Esophagus squamous epithelium (tissue), 5 donors: ENCODE measurements at places on chromosomes 6 and 20. TPM values are rescaled to one million over a fixed set of nuclear protein-coding genes. Genes with fewer than 3 reads are reported as not detected.

The BPIFA1 gene
- not detected for total RNA-seq

DNA sequence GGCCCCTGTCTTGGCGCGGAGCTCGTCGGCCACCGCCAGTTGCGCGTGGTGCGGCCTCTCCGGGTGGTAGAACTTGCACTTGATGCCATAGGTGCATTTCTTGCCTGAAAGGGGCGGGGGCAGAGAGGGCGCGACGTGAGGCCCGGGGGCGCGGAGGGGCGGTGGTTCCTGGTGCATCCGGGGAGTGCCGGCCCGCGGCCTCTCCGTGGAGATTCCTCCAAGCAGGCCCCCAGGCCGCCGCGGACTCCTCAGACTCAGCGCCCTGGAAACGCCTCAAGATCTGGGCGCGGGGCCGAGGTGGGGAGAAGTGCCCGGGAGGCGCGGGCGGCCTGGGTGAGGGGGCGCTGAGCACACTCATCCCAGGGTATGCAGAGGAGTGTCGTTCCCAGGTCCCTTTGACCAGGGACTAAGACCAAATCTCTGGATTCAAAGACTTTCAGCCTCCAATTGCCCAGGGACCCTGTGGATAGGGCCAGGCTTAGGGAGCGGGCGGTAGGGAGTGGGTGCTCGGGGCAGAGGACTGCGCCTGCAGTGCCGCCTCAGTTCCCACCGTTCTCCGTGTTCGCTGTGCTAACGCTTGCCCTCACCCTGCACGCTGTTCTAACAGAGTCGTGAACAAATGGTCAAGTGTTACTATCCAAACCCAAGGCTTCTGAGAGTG lies 33.3 kb downstream of the ZC3H12D start:
- DNase-seq = no peak

DNA sequence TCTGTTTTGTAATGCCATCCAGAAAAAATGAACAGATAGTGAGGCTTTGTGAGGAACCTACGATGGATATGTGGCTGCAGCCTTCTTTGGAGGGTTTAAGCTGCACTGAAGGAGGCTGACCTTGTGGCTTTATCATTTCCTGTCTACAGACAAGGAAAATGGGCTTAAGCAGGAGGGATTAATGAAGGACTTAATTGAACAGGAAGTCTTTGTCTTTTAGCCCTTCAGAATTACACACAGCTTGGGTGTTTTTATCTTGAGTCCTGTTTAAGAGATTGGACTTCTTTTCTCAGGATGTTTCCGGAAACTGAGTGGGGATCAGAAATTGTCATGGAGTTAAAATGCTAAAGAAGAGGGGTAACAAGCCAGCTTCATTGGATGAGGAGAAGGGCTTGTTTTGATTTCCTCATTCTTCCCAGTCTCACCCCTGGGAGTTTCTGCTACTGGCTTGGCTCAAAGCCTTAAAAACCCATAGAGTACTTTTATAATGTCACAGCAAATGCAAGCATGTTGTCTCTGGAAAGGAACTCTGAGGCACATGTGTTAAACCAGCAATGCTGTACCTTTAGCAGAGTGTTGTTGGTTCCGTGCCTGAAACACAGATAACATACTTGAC lies 193.6 kb downstream of the JARID2 start:
- no peak for DNase-seq

GRCh38 chr6:144179237-144179636 lies 28.9 kb downstream of the STX11 start:
- DNase-seq = no peak

GRCh38 chr6:100468016-100468622 lies 3.4 kb upstream of the SIM1 start:
- no peak for DNase-seq

GRCh38 chr6:136209496-136209895 lies 40.6 kb downstream of the MTFR2 start:
- DNase-seq = no peak

DNA sequence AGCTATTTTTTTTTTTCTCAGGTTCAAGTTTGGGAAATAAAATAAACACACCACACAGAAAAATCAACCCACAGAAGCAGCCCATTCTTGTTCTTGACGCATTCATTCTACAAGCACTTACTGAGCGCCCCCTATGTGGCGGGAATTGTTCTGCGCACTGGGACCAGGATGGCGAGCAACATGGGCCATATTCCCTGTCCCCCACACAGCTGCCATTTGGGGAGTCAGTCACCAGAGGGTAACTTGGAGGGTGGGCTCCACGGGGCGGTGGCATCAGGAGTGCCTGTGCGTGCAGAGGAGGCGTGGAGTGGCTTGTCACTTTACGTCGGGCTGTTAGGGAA lies 185.0 kb upstream of the PDE10A start:
- no peak for DNase-seq

The ADGB gene
- total RNA-seq = not detected

DNA sequence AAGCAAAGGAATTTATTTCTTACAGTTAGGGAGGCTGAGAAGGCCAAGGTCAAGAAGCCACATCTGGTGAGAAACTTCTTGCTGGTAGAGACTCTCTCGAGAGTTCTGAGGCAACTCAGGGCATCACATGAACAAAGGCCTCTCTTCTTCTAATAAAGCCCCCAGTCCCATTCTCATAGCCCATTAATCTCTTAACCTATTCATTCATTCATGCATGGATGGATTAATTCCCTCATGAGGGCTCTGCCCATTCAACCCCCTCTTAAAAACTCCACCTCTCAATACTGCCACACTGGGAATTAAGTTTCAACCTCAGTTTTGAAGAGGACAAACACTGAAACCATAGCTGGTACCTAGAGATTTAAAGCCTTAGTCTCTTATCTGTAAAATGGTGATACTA lies 217.9 kb upstream of the SPTLC3 start:
- DNase-seq = no peak

- DNase-seq = no peak
Measured at GRCh38 chr6:133995296-133995695, 42.3 kb downstream of the TBPL1 start.

GRCh38 chr6:57013521-57013926 lies 33.0 kb upstream of the KIAA1586 start:
- no peak for DNase-seq

The GNRH2 gene
- total RNA-seq = not detected

DNA sequence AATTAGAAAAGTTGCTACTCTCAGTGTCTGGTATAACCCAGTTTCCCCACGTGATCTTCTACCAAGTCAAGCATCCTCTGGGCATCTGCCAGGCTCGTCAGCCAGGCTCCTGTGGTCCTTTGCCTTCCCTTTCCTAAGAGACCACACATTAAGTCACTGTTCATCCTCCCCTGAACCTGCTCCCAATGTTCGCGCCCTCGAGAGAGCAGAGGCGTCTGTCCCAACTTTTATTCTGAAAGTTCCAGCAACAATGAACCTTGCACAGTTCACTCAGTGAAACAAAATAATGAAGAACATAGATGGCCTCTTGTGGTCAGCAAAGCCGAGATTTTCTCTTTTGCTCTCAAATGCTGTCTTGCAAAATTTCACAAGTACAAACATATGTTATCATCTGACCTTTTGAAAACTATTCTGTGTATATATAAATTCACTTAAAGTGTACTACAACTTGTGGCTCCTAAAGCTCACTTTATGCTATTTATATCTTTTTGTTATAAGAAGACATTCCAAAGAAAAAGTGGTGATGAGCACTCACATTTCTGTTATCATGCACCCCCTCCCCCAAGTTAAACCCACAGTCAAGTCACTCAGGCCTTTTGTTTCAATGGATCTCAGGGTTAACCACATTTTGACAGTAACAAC lies 39.2 kb upstream of the NHSL1 start:
- no peak for DNase-seq

The PHF10 gene
- total RNA-seq = 30.9 TPM

- DNase-seq = no peak
Measured at GRCh38 chr6:97668716-97669115, 385.7 kb upstream of the MMS22L start.

DNA sequence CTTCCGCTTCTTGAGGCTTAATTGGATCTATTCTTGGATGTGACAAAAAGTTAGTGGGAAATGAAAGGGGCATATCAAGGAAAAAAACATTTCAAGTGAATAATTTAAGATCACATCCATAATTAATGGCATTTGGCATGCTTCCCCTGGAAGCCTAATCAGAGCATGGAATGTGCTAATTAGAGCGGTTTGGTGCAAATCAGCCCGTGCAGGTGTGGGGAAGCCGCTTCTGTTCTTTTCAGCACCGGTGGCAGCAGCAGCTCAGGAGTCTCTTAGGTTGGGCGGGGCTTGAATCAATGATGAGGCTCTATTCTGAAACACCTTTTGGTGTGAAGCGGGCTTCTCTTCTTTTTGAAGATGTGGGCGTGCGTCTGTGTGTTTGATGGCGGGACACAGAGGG lies 301.2 kb downstream of the LRFN2 start:
- no peak for DNase-seq

GRCh38 chr6:25014369-25014768 lies 78.6 kb upstream of the RIPOR2 start:
- no peak for DNase-seq

DNA sequence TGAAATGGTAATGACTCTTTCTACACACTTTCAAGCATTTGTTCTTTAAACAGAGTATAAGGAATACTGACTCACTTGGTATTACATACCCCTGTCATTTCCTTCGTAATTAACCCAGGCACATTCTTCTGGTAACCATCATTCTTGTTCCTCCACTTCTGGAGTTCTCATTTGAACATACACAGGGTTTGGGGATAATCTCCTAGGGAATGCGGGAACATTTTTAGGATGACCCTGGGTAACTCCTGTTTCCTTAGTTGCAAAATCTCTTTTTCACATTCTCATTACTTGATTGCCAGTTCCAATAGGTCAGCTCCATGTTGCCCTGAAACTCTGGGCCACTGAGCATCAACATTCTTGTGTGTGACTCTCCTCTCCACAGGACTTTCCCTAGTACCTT lies 51.5 kb upstream of the E2F3 start:
- DNase-seq = no peak

The MYLK2 gene
- total RNA-seq = not detected

- DNase-seq = no peak
Measured at GRCh38 chr6:17957086-17957485, 30.3 kb downstream of the KIF13A start.

DNA sequence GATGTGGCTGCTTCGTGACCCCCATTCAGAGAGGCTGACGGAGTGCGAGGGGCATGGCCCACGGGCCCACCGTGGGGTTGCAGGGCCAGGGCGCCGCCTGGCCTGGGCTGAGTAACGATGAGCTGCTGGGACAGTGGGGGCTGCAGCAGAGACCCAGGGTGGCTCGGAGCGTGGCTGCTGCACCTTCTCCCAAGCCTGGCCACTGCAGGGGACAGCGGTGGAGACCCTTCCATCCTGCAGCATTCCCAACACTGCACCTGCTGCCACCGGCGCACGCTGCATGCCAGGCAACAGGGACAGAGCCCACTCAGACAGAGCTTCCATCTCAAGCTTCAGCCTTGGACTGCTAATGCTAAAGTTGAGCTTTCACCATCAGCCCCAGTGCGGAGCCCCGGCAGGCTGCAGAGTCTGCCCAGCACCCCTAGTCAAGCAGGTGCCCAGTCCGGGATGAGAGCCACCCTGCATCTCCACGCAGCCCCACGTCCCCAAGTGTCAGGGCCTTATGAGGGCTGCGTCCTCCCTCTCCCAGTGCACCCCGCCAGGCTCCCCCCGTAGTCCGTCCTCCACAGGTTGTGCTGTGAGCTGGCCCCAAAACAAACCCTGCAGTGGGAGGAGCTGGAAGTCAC lies 89.4 kb upstream of the AFDN start:
- no peak for DNase-seq

- DNase-seq = no peak
Measured at GRCh38 chr6:18269253-18269652, 4.9 kb upstream of the DEK start.

GRCh38 chr6:101445527-101445926 lies 52.0 kb downstream of the GRIK2 start:
- no peak for DNase-seq

DNA sequence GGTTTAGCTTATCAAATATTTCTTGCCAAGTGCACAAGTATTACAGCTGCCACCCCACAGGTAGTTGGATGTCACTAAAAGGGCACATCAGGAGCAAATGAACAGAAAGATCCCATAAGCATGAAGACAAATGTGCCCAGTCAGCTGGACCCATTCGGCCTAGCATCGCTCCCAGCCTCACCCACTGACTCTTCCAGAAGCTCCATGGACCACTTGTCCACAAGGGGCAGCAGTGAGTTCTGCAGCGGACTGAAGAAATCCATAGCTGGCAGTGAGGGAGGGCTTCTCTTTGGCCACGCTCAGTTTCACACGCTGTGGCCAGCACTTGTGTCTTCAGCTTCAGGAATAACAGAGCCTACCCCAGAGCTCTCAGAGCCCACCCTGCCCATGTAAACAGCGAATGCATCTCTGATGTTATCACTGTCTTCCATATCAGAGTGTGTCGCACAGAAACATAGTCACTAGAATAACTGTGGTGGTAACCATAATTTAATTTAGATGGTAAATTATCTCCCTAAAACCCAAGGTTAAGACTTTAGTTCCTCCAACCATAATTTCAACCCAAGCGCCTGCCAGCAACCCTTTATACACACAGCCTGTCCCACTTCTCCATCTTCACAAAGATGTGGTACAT lies 15.8 kb downstream of the CGA start:
- DNase-seq = no peak

The CDSN gene
- not detected for total RNA-seq

DNA sequence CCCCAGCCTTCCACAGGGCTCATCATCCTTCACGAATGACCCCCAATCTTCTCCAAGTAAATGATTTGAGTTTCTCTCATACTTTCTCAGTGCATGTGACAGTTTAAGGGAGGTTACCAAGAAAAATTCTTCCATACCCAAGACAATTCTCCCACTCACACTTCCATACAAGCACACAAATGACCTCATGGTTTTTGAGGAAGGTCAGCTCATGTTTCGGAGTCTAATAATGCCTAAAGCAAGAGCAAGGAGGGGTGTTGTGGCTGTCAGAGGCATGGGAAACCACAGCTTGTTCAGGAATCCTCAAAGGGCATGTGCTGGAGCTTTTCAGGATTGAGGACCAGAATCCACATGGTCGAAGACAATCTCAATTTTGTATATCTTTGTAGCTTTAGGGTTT lies 279.0 kb downstream of the MAFB start:
- no peak for DNase-seq

DNA sequence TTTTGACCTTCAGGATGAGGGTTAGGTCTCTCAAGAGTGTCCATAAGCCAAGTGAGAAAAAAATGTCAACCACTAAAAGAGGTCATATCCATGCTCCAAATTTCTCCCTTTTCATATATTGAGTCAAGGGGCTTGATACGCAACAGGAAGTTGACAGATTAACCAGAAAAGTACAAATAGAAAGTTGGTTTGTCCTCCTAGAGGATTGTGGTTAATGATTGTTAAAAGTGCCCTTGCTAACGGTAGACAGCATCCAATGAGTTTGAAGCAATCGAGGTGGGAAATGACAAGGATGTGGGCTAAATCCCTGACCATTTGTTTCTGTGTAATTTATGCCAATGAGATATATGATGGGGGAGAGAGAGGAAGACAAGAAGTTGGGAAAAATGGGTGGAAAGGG lies 18.1 kb upstream of the HBS1L start:
- DNase-seq = no peak

The TNXB gene
- total RNA-seq = 24.5 TPM

GRCh38 chr6:53587291-53587690 lies 42.4 kb upstream of the GCLC start:
- DNase-seq = no peak
